CD4-positive, alpha-beta T cell treated with Interleukin-15 for 4 hours (primary cell): ENCODE measurements at places on chromosomes 6 and 20.

DNA sequence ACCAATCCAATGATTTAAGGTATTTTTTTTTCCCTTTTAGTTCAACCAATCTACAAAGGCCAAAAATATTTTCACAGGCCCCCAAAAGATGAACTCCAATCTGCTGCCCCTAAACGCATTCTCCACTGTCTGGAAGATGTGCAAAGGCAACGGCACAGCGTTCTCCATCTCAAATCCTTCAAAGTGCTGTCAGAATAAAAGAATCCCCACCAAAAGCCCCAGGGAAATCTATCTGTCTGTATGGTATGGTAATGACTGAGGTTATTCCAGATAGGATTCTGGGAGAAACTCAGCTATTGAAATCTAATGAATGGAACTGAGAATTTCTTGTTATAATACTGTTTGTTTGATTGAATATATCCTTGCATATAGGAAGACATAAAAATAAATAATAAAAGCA lies 217.8 kb upstream of the CCN2 start:
- no peak for DNase-seq

GRCh38 chr6:161436106-161436876 lies 162.4 kb upstream of the AGPAT4 start:
- no peak for DNase-seq

GRCh38 chr6:116323863-116324262 lies 44.1 kb upstream of the TSPYL1 start:
- no peak for DNase-seq

GRCh38 chr6:85193339-85193738 lies 256.5 kb upstream of the NT5E start:
- no peak for DNase-seq

- no peak for DNase-seq
Measured at GRCh38 chr6:103081876-103082630, 1688.5 kb downstream of the GRIK2 start.

DNA sequence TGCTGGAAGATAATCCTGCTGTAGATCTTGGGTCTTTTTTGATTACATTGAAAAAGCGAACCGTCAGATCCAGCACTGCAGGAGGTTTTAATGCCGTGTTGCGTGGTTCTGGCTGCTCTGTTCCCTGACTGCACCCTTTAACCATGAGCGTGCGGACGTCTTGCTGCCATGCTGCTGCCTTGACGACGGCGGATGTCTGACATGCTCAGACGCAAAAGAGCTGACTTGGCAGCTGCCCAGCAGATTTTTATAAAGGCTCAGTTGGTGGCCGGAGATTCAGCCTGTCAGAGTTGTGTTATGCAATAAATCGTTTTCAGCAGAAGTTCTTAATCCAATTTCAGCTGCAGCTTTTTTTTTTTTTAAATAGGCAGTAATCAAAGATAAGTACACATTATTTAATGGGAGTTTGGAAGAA lies 119.4 kb downstream of the JARID2 start:
- DNase-seq: peak; percentile 17

- no peak for DNase-seq
Measured at GRCh38 chr6:3812596-3812995, 36.6 kb upstream of the FAM50B start.

DNA sequence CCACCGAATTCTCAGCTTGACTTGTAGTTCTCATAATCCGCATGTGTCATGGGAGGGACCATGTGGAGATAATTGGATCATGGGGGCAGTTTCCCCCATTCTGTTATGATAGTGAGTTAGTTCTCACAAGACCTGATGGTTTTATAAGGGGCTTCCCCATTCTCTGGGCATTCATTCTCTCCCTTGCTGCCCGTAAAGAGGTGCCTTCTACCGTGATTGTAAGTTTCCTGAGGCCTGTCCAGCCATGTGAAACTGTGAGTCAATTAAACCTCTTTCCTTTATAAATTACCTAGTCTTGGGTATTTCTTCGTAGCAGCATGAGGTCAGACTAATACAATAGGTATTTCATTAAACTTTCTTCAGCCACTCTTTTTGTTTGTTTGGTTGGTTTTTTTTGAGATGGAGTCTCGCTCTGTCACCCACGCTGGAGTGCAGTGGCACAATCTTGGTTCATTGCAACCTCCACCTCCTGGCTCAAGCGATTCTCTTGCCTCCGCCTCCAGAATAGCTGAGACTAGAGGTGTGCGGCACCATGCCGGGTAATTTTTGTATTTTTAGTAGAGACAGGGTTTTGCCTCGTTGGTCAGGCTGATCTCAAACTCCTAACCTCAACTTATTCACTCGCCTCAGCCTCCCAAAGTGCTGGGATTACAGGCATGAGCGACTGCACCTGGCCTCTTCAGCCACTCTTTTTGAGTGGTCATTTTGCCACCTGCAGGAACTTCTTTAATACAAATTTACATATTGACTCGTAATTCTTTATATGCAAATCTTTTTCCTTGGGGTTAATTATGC lies 36.3 kb downstream of the GSTA2 start:
- DNase-seq: no peak

GRCh38 chr6:161227004-161227960 lies 46.6 kb downstream of the AGPAT4 start:
- DNase-seq: no peak

DNA sequence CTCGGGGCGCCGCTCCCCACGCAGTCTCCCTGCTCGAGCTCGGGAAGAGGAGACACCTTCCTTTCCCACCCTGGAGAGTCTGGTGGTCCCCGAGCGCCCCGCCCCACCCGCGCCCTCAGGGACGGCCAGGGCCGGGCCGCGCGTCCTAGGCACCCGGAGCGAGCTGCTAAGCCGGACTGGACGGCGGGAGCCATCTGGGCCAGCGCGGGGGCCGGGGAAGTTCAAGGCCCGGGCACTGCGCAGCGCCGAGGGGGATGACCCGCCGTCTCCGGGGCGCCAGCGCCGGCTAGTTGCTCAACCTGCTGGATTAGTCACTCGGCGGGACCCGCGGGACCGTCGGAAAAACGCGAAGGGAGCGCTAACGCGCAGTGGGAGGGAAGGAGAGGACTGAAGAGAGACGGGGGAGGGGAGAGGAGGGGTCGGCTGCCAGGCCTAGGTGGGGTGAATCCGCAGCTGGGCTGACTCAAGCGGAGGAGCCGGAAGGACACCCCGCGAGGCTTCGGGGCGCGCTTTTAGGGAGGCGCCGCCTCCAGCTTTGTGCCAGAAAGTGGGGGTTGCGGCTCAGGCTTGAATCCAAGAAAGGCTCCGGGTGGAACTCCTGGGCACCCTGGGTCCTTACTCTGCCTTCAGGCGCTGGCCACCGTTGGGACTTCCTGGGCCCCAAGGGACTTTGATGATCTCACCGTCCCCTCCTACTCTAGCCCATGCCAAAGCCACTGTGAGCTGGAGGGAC lies 75.7 kb upstream of the FOXP4 start:
- DNase-seq: no peak

DNA sequence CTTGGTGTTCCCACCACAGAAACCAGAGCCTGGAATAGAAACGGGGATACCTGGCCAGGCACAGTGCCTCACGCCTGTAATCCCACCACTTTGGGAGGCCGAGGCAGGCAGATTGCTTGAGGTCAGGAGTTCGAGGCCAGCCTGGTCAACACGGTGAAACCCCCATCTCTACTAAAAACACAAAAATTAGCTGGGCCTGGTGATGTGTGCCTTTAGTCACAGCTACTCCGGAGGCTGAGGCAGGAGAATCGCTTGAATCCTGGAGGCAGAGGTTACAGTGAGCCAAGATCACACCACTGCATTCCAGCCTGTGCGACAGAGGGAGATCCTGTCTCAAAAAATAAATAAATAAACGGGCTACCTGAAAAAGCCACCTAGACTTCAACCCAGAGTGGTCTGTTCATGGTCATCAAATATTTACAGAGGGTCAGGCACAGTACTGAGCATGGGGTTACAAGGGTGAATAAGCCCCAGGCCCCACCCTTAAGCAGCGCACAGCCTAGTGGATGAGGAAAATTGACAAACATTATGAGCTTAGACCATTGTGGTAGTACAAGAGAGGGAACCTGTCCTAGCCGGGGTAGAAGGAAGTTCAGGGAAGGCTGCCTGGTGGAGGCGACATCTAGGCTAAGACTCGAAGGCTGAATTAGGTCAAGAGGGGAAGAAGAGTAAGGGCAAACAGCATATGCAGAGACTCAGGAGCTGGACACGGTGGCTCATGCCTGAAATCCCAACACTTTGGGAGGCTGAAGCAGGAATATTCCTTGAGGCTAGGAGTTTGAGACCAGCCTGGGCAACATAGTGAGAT lies 7.2 kb upstream of the PCIF1 start:
- no peak for DNase-seq

DNA sequence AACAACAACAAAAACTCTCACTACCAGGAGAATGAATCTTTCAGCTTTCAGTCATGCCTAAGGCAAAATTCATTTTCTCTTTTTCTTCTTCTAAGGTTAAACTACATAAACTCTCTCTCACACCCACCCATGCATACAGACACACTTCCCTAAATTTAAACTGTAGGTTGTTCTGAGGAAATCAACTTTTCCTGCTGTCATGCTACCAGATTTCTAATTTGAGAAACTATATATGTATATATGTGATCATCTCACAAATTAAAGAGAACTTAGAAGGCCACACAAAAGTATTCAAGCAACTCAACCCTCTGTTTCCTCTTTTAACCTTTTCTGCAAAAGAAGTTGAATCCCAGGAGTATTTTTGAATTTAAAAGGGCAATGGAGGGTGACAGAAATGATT lies 532.5 kb downstream of the KIF16B start:
- DNase-seq: no peak

- DNase-seq: no peak
Measured at GRCh38 chr6:56386717-56387116, 139.3 kb upstream of the COL21A1 start.

GRCh38 chr6:80095600-80095999 lies 10.9 kb upstream of the BCKDHB start:
- no peak for DNase-seq

DNA sequence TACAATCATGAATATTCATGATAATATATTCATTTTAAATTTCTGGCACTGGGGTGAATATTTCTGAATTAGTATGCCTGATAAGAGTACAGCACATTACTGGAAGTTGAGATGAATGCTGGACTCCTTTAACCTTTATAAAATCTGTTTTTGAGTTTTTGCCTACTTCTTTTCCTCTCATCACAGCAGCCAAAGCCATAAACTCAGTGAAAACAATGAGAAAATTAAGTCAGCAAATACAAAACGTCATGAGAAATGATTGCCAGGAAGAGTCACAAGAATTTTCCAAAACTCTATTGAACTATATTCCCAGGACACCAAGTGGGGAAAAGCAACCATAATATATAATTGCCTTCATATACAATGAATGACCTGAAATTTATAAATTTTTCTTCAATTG lies 837.6 kb downstream of the TBC1D32 start:
- DNase-seq: no peak

DNA sequence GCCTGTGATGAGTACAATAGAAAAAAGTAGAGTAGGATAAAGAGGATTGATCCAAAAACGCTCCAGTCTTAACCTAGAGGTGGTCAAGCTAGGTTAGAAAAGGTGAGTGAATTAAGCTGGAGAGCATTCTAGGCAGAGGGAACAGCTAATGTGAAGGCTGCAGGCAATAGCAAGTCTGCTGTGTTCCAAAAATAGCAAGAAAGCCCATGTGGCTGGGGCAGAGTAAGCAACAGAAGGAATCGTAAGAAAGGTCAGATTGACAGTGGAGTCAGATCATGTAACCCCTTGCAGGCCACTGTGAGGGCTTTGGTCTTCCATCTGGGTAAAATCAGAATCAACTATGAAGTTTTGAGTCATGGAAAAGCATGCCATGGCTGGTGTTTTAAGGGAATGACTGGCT lies 155.0 kb downstream of the OPN5 start:
- no peak for DNase-seq

GRCh38 chr6:752438-752837 lies 59.5 kb upstream of the EXOC2 start:
- DNase-seq: no peak

DNA sequence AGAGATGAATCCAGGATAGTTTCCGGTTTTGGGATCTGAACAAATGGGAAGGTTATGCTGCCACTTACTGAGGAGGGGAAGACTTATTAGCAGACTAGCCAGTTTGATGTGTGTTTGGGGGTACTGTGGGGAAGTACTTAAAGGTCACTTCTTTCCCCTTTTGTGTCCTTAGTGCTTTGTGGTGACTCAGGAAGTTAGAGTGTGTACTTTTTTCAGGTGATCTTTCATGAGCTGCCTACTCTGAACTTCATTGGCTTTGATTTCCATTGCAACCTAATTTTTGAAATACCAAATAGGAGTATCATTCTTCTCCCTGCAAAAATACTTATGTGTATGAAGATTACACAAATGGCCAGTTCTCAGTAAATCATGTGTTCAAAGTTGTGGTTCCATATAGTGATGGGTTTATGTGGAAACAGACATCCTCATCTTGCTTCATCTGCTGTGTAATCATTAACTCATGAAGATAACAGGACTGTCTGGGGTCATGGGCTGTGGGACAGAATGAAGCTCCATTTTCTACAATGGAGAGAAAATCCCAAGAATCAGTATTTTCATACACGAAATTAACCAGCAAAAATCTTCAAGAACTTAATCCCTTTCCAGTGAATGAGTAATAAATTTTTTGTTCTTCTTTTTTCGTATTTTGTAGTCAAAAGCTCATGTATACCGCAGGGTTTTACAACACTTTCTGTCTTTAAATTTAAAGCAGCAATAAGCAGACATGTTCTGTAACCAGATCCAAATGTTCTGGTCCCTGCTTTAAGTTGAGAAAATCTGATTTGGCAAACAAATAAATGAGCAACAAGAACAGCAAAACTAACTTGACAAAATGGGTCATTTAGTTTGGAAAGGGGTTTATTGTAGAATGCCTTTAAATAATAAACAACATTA lies 272.2 kb upstream of the FLRT3 start:
- DNase-seq: no peak

- no peak for DNase-seq
Measured at GRCh38 chr6:21845439-21846140, 252.0 kb downstream of the SOX4 start.

GRCh38 chr6:47267301-47267700 lies 42.4 kb downstream of the TNFRSF21 start:
- DNase-seq: no peak

- DNase-seq: no peak
Measured at GRCh38 chr6:131255911-131256310, 120.6 kb downstream of the AKAP7 start.

DNA sequence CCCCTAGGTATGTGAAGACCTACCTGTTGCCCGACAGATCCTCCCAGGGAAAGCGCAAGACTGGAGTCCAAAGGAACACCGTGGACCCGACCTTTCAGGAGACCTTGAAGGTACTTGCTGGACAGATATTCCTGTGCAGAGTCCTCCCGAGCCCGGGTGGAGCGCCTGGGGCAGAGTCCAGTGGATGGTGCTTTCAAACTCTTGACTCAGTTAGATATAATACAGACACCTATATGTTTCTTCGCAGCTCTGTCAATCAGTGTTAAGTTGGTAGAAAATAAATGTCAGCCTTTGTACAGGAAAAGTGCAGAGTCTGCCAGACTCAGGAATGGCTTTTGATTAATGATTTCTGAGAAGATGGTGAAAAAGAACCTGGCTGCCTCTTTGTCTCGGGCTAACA lies 67.2 kb downstream of the EZR start:
- no peak for DNase-seq

DNA sequence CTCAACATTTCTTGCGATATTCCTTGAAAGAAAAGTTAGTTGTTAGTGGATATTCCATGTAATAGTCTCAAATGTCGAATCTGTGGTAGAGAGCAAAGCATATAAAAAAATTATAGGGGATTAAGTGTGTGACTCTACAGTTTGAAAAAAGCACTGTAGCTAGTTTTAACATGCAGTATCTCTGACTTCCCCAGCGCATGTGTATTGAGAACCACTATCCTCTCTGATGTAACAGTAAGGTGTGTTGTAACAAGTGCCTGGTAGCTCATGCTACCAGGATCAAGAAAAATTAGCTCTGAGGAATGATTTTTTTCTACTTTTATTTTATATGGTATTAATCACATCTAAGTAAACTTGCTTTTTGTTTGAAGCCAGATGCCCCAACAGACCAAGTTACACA lies 789.2 kb downstream of the KIF16B start:
- DNase-seq: no peak
